ENCODE measurements at places on chromosomes 4 and X.

DNA sequence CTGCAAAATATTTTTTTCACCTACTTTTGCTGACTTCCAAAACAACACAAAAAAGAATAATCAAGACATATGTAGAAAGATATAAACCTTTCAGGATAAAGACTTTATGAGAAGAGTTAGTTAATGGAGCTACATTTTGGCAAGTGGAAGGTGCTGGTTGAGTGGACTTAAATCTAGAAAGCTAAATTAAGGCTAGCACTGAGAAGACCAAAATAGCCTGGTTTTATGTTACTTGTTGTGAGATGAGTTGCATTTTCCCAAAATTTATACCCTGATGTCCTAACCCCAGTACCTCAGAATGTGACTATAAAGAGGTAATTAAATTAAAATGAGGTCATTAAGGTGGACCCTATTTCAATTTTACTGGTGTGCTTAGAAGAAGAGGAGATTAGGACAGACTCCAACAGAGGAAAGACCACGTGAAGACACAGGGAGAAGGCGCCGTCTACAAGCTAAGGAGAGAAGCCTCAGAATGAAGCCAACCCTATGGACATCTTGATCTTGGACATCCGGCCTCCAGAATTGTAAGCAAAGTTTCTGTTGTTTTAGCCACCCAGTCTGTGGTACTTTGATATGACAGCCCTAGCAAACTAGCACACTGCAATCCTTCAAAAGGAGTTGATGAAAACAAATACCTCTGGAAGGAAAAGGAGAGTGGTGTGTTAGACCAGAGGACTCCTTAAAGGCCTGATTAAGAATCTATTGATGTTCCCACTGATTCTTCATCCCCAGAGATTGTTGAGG, 67.4 kb downstream of the FGFBP1 start:
- no peak for DNase-seq

DNA sequence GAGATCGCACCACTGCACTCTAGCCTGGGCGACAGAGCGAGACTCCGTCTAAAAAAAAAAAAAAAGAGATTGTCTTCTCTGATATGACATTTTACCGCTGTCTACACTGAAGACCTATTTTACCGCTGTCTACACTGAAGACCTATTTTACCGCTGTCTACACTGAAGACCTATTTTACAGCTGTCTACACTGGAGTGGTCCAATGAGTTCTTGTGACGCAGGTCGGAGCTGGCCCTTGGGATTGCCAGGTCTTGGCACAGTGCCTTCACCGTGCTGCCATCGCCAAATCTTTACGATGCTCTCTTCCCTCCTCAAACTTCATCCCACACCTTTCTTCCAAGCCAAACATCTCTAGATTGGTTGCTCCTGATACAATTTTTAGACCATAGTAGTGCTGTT, 183.1 kb upstream of the FAT1 start:
- DNase-seq = no peak

DNA sequence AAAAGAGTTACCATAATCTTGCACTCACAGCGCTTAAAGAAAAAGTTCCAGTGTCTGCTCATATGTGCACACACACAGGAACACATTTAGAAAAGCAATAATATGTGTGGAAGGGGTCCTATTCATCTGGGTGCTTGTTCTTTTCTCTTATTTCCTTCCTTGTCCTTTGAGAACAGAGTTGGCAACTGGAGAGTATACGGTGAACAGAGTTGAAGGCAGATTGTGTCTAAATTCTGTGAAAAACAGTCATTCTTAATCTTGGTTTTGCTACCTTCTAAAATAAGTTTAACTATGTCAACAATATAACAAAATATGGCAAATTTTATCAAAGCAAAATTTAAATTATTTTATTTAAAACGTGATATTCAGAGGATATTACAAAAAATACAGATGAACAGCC, 365.1 kb upstream of the NOCT start:
- no peak for DNase-seq

GRCh38 chrX:153181822-153182221, 2.7 kb downstream of the MAGEA1 start:
- DNase-seq = no peak

DNA sequence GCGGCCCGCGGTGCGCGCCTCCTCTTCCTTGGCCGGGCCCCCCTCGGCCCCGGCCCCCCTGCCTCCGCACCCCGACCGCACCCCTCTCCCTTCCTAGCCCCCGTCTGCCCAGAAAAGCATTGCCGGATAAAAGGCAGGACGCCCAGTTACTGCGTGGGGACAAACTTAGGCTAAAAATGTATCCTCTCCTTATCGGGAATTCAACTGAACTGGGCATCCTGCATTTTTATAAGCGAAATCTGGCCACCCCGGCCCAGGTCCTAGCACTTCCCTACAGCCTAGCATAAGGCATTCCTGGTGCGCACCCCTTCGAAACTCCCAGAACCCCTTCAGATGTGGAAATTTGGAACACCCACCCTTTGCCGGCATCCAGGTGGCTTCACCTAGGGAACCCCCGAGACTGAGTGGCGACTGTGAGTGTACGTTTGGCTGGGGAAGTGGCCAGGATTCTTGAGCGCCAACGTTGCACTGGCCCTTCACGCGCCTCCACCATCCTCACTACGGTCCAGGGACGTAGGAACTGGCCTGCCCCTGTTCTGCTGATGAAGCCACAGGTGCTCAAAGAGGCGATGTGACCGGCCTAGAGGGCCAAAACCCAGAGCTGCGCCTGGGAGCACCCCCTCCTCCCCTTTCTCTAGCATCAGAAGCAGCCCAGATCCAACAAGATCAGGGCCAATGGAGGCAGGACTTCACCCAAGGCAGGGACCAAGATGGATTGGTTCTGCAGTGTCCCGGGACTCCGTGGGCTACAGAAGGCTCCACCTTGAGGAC, 5.7 kb upstream of the RNF4 start:
- DNase-seq = no peak

DNA sequence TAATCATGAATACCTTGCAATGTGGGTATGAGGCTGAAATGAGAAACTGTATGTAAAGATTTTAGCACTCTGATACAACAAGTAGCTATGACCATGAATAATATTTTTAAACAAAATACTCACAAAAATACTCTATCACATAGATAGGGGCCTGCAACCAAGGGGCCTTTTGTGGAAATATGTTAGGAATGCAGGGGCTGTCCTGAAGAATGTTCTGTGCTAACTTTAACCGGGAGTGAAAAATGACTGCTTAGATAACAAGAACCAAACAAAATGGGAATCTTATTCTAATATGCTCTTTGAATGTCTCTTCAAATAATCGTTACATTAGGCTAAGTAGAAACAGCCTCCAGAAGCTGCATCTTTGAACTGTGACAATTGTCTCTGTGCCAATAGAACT, 37.9 kb upstream of the GYPA start:
- DNase-seq = no peak

GRCh38 chr4:138645289-138645688, 370.3 kb upstream of the NOCT start:
- DNase-seq = no peak

GRCh38 chr4:7160439-7160838, 31.9 kb upstream of the SORCS2 start:
- no peak for DNase-seq

DNA sequence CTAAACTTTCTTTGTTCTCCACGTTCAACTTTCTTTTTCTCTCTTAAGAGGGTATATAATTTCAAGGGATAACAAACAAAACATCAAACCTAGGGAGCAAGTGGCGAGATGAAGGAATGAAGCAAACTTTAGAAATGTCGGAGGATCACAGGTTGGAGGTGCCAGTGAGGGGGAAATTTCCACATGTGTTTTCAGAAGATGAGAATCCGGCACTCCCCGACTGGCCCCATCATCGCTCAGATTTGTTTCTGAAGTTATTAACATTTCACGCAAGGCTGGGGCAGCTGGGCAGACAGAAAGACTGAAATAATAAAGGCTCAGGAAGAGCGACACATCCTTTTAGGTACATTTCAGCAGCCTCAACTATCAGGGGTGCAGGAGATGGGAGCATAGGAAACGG, 134.9 kb downstream of the SMIM20 start:
- DNase-seq = no peak

GRCh38 chr4:138298866-138299265, 56.7 kb upstream of the SLC7A11 start:
- DNase-seq = no peak

DNA sequence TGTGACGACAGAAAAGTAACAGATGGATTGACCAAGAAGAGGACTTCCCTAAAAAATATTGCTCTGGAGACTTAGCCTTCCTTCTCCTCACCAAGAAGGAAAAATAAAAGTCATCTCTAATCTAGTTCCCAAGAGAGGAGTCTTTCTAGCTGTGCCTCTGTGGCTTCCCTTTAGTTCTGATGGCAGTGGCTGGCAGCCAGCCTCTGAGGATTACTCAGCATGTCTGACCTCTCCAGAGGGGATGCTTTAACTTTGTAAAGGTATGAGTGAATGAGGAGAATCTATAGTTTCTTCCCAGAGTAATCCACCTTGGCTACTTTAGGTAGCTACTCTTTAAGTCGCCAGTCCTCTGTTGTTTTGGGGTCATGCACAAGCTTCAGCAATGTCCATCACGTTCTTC, 163.9 kb upstream of the KIT start:
- no peak for DNase-seq

- no peak for DNase-seq
Observed at GRCh38 chr4:88967883-88968331, 89.1 kb downstream of the FAM13A start.

DNA sequence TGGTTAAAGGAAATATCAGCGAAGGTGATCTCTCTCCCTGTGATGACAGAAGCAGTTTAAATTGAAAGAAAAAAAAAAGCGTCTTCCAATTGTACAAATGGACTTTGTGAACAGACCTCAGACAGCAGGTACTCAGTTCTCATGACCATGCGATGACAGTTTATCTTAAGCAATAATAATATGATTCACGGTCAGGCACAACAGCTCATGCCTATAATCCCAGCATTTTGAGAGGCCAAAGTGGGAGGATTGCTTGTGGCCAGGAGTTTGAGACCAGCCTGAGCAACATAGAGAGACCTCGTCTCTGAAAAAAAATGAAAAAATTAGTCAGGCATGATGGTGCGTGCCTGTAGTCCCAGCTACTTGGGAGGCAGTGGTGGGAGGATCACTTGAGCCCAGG, 51.0 kb downstream of the RELL1 start:
- DNase-seq = no peak

GRCh38 chr4:184792950-184793555, 32.7 kb downstream of the ACSL1 start:
- no peak for DNase-seq

GRCh38 chr4:53640576-53641453, 49.5 kb upstream of the LNX1 start:
- DNase-seq = no peak

- DNase-seq = no peak
Observed at GRCh38 chr4:55004831-55005230, 120.6 kb downstream of the KDR start.

GRCh38 chr4:3851211-3851610, 85.0 kb downstream of the ADRA2C start:
- DNase-seq = no peak

- no peak for DNase-seq
Observed at GRCh38 chr4:169399976-169400767, 129.4 kb upstream of the SH3RF1 start.

- DNase-seq = no peak
Observed at GRCh38 chrX:155334486-155335336, at the start of gene CLIC2. TSS of gene CLIC2 (minus strand) at chrX:155334614. CDS start at chrX:155334427, 187 bp downstream.

DNA sequence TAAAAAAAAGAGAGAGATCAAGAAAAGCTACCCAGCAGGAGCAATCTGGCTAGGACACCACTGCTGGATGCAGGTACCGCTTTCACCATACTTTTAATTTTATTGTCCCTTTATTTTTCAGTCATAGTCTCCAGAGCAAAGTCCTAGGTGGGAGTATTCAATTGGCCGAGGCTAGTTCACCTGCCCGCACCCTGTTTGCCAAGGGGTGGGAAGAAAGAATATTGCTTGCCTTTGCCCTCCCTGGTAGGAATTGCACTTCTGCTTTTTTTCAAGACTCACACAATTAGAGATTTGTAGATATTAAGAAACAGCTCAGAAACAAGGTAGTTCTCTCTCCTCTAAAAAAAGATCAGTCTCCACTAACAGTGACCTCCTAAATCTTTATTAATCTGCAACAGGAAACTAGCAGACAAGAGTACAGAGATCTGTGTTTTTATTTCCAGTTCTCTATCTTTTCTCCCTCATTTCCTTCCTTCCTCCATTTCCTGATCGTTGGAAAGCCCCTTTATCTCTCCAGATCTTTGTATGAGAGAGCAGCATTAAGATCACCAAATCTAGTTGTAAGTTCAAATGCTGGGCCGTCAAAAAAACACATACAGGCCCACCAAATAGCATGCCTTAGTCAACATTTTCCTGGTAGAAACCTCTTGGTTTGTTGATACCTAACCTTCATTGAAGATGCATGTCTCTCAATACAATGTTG, 9.4 kb upstream of the RPGR start:
- no peak for DNase-seq

DNA sequence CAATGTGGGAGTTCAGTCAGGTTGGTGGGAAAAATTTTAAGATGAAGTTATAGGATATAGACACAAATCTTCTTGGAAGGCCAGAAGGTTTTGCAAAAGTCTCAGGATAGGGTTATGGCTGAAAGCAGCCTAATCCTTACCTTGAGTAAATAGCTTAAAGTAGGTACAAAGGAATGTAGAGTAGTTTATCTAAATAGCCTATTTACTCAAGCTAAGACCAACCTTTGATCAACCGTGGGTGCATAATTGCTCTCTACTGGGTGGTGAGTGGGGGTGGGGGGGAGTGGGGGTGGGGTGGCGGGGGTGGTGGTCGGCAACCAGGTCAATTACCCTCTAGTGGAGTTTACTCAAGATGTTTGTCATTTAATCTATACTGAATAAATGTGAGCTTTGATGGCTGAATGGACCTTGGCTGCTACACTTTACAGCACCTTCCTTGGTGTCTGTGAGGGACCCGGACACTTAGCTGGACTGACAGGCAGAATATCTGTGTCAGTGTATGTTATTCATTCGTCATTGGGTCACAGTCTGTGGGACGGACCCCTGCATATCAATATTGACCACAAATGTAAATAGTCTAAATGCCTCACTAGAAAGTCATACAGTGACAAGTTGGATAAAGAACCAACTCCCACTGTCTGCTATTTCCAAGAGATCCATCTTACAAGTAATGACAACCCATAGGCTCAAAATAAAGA, 545.7 kb upstream of the PABPC4L start:
- no peak for DNase-seq

- no peak for DNase-seq
Observed at GRCh38 chrX:36978886-36979285, 29.3 kb upstream of the FAM47C start.

- no peak for DNase-seq
Observed at GRCh38 chrX:136829413-136829812, 48.7 kb upstream of the ARHGEF6 start.

GRCh38 chr4:11904117-11904535, 475.4 kb upstream of the HS3ST1 start:
- no peak for DNase-seq

- no peak for DNase-seq
Observed at GRCh38 chrX:44898411-44899221, 25.6 kb downstream of the KDM6A start.

DNA sequence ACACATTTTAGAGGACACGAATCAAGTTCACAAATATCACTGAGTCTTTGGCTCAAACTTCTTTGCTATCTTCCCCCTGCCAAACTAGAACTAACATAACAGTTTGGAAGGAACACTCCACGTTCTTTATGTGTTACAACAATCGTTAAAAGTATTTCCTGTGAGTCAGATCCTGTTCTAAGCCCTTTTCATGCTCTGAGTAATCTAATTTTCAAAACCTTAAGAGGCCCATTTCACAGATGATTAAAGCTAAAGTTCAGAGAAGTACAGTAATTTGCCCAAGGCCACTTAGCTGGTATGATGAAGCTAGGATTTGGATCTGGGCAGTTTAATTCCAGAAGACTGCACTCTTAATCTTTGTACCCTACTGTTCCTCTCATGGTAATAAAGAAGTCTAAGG, 854.4 kb upstream of the INTU start:
- DNase-seq = no peak

Data from stimulated activated CD8-positive, alpha-beta memory T cell treated with anti-CD3 and anti-CD28 coated beads, Interleukin-2, amount 100 ng/mL, for 1 hour (primary cell).